ENCODE measurements at places on chromosomes 16 and 17. TPM values are rescaled to one million over a fixed set of nuclear protein-coding genes. Genes with fewer than 3 reads are reported as not detected.

Gene HOXB3
- total RNA-seq = 0.22 TPM

Gene HSD17B1
- total RNA-seq = 8.4 TPM

Gene HSPB9
- not detected for total RNA-seq

Gene C17orf50
- total RNA-seq = not detected

Gene SLC6A4
- not detected for total RNA-seq

Gene RNF227
- total RNA-seq = 6.2 TPM

Gene ZNF48
- total RNA-seq = 14.7 TPM

Gene SLC52A1
- not detected for total RNA-seq

Gene RHBDL3
- total RNA-seq = not detected

Gene TVP23A
- total RNA-seq = not detected

Gene DPEP3
- not detected for total RNA-seq

Gene KRTAP4-9
- not detected for total RNA-seq

Gene MARVELD3
- not detected for total RNA-seq

Gene IL17C
- not detected for total RNA-seq

Gene PPP1R27
- total RNA-seq = not detected

Gene RPRML
- not detected for total RNA-seq
